Naive thymus-derived CD4-positive, alpha-beta T cell (primary cell): ENCODE measurements at places on chromosomes 13 and 19.

GRCh38 chr19:28710278-28710677, 502.7 kb downstream of the UQCRFS1 start:
- no peak overlapping the region for H3K4me3 ChIP-seq
- no peaks in the 10 kb centered on the region for H3K27me3 ChIP-seq
- no peaks in the 10 kb centered on the region for H3K4me1 ChIP-seq
- DNase-seq = no peak

DNA sequence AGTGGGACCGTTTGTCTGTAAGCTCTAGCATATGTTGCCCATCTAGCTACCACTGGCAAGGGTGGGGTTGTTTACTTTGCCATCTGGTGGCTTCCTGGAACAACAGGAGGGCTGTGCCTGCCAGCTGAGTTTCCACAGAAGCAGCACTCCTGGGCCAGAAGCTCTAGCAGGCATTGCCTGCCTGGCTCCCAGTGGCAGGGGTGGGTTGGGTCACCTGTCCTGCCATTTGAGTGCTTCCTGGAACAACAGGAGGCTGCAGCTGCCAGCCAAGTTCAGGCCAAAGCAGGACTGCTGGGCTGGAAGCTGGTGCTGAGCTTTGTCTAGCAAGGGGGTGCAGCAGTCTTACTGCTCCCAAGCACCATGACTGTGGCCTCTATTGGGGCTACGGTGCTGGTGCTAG, 239.7 kb downstream of the MTUS2 start:
- H3K36me3 ChIP-seq = no peaks in the 10 kb centered on the region
- no peak overlapping the region for H3K4me3 ChIP-seq
- no peak overlapping the region for H3K27ac ChIP-seq
- H3K4me1 ChIP-seq = no peaks in the 10 kb centered on the region

- peaks cover 4% of the 10 kb centered on the region for H3K4me1 ChIP-seq
- H3K4me3 ChIP-seq = peak overlapping the region; percentile 24
- H3K27ac ChIP-seq = no peak overlapping the region
- DNase-seq = no peak
Measured at GRCh38 chr19:35029737-35030256, 473 bp upstream of the SCN1B start.

DNA sequence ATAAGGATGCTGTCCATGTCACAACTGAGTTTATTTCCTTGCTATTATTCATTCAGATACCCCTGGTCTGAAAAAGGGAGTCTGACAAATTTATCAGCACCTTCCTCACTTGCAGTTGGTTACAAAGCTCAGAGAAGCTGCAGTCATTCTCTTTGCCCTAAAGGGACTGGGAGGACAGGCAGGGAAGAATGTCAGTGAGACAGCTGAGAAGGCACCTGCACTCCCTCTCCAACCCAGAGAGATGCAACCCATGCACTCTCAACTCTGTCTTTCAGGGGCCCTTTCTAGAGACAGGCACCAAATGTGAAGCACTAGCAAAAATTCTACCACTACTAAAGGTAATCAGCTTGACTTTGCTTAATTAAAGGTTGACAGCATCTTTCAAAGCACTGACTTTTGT, 83.3 kb downstream of the CRYL1 start:
- H3K27me3 ChIP-seq = no peaks in the 10 kb centered on the region
- H3K27ac ChIP-seq = no peak overlapping the region
- no peak overlapping the region for H3K4me3 ChIP-seq

DNA sequence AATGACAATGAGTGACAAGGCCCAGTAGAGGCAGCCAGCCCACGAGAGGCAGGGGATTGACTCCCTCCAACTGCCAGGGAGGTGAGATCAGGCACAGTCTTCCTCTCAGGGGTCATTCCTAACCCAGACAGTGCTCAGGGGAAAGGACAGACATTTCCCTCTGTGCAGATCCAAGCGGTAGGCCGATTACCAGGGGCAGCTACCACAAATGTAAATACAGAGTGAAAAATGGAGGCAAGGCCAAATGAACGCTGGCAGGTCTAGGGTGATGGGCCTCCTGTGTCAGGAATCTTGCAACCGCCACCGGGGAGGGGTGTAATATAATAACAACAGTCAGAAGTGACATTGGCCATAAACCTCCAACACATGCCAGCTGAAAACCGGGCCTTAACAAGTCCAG, 881.4 kb downstream of the UQCRFS1 start:
- H3K27ac ChIP-seq = no peak overlapping the region
- DNase-seq = no peak
- H3K36me3 ChIP-seq = no peaks in the 10 kb centered on the region
- no peaks in the 10 kb centered on the region for H3K27me3 ChIP-seq
- no peak overlapping the region for H3K4me3 ChIP-seq

GRCh38 chr19:50050406-50051227, 24.8 kb downstream of the ZNF473 start:
- H3K4me1 ChIP-seq = peaks cover 13% of the 10 kb centered on the region
- H3K4me3 ChIP-seq = peak overlapping the region; percentile 85
- no peaks in the 10 kb centered on the region for H3K27me3 ChIP-seq
- H3K36me3 ChIP-seq = no peaks in the 10 kb centered on the region
- peak overlapping the region; percentile 85 for H3K27ac ChIP-seq
- peak; percentile 86 for DNase-seq

DNA sequence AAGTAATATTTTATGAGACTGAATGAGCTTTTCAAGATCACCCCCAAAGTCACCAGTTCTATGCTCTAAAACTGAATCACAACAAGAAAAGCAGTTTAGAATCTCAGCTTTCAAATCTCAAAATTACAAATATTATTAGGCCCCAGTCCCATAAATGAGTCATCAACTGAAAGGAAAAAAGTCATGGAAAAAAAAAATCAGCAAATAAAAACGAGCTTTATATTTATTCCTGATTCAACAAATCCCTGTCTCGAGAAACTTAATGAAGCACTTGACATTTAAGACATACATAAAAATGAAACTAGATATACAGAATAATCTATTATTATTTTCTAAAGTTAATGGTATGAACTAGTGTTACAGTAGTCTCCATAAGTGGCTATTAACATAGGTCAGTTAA, 203.0 kb downstream of the DIAPH3 start:
- no peaks in the 10 kb centered on the region for H3K27me3 ChIP-seq
- no peak for DNase-seq
- H3K4me3 ChIP-seq = no peak overlapping the region
- no peaks in the 10 kb centered on the region for H3K36me3 ChIP-seq

DNA sequence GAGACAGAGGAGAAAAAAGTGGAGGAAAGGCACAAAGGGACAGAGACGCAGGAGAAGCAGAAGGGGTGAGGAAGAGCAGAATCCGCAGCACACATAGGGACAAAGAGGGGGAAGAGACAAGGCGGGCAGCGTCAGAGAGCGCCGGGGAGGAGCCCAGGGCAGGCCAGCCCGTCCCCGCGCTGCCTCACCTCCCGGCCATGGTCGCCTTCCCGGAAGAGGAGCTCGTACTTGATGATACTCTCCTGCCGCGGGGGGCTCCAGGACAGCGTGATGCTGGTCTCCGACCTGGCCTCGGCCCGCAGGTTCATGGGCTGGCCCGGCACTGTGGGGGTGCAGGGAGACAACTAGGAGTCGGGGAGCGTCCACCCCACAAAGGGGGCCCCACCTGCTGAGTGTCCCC, 100.6 kb downstream of the PTPRS start:
- no peak overlapping the region for H3K27ac ChIP-seq
- no peaks in the 10 kb centered on the region for H3K4me1 ChIP-seq
- H3K36me3 ChIP-seq = no peaks in the 10 kb centered on the region
- H3K4me3 ChIP-seq = no peak overlapping the region

DNA sequence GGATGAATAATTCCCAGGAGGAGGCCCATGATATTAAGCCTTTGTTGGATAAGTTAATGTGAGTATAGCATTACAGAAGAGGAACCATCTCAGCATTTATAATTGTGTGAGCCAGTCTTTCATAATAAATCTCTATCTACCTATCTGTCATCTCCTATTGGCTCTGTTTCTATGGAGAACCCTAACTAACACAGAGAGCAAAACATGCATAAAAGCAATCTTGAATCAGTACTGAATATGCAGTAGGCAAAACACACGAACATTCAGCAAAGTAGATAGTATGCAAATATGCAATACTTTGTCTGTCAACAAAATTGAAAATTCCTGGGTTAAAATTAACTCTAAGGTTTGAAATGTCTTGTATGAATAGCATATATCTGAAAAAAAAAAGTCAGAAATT, 966.3 kb downstream of the DIAPH3 start:
- H3K4me1 ChIP-seq = no peaks in the 10 kb centered on the region
- DNase-seq = no peak
- no peaks in the 10 kb centered on the region for H3K27me3 ChIP-seq
- H3K27ac ChIP-seq = no peak overlapping the region

- peaks cover 36% of the 10 kb centered on the region for H3K4me1 ChIP-seq
- H3K36me3 ChIP-seq = peaks cover 7% of the 10 kb centered on the region
- peak overlapping the region; percentile 92 for H3K27ac ChIP-seq
- H3K4me3 ChIP-seq = peak overlapping the region; percentile 92
Measured at GRCh38 chr19:11375143-11375948, 880 bp downstream of the SWSAP1 start.

GRCh38 chr19:19053508-19054314, 10.1 kb upstream of the SLC25A42 start:
- peak; percentile 61 for DNase-seq
- no peaks in the 10 kb centered on the region for H3K36me3 ChIP-seq
- H3K4me3 ChIP-seq = no peak overlapping the region
- H3K27ac ChIP-seq = no peak overlapping the region

DNA sequence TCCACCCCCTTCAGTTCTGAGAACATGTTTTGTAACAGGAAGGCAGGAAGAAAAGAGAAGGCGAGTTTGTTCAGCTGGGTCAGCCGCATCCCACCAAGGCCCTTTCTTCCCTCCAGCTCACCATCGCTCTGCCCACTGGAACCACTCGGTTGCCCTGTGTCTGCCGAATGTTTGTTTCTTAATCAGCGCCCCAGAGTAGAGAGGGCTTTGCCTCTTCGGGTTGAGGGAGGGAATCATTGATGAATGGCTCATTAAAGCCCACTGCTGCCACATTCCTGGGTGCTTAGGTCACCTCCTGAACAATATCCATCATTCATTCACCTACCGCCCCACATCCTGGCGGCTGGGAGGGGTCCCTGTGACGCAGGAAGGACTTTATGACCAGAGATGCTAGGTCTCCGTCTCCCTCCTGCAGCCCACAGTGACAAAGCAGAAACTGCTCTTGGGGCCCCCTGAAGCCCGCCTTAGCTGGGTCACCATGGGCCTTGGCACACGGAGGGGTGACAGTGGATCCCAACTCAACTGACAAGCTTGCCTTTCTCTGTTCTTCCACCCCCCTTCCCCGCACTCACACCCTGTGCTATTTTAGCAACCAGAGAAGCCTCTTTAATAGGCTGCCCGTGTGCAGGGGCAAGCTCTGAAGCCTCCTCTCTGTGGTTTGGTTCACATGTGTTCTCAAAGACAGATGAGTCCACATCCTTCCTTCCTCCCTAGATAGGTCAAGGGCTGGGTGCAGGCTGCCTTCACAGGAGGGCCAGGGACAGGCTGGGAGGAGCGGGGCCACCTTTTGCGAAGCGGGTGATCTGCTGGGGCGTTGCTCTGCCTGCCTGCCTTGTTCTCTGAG, 46.2 kb downstream of the ACTN4 start:
- DNase-seq = no peak
- no peak overlapping the region for H3K27ac ChIP-seq
- H3K36me3 ChIP-seq = no peaks in the 10 kb centered on the region
- no peaks in the 10 kb centered on the region for H3K27me3 ChIP-seq
- peak overlapping the region; percentile 25 for H3K4me3 ChIP-seq

DNA sequence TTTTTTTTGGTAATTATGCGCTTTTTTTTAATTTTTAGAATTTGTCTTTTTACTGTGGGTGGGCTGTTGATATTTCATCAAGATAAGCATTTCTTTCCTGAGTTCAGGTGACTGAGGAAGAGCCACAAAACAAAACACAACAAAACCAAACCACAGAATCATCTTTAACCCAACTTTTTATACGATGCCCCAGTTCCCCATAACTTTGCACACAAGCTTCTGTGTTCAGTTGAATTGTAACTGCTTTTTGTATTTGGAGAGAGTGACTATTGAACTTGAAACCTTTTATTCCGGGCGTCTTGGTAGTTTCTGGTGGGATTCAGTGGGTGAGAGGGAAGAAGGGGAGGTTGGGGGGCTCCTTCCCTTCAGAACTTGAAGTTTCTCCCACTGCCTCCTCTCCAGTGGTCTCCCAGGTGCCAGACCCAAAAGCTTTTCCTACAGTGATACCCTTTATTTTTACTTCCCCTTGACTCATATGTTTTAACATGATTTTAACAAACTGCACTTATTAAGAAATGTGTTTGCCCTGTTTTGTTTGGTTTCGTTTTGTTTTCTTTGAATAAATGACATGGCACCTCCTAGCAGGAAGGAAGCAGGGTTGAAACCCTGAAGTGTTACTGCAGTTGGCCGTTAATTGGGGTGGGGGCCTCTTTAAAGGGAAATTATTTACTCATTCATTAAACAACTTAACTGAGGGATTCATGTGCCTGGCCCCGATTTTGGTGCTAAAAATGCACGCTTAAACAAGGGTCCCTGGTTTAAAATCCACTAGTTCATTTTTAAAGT, 2.7 kb upstream of the CCDC97 start:
- peak; percentile 51 for DNase-seq
- no peaks in the 10 kb centered on the region for H3K27me3 ChIP-seq
- peaks cover 14% of the 10 kb centered on the region for H3K36me3 ChIP-seq
- peaks cover 80% of the 10 kb centered on the region for H3K4me1 ChIP-seq

DNA sequence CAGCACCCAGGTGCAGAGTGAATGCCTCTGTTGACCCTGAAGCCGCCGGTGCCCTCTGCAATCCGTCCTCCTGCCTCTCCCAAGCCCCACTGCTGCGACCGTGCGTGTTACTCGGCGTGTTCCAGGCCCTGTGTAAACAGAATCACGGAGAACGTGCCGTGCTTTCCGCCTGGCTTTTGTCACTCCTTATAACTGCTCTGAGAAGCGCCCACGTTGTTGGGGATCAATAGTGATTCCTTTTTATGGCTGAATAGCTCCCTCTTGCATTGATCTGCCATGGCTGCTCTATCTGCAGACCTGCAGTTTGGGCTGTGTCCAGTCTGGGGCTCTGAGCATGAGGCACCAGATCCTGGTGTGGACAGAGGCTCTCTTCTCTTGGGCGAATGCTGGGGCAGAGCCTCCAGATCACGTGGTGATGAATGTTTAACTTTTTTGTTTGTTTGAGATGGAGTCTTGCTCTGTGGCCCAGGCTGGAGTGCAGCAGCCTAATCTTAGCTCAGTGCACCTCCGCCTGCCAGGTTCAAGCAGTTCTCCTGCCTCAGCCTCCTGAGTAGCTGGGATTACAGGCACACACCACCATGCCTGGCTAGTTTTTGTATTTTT, 15.8 kb downstream of the ADPRHL1 start:
- H3K4me3 ChIP-seq = no peak overlapping the region
- no peaks in the 10 kb centered on the region for H3K4me1 ChIP-seq
- no peak for DNase-seq
- no peak overlapping the region for H3K27ac ChIP-seq
- no peaks in the 10 kb centered on the region for H3K36me3 ChIP-seq
